ENCODE measurements at places on chromosomes 4 and X.

DNA sequence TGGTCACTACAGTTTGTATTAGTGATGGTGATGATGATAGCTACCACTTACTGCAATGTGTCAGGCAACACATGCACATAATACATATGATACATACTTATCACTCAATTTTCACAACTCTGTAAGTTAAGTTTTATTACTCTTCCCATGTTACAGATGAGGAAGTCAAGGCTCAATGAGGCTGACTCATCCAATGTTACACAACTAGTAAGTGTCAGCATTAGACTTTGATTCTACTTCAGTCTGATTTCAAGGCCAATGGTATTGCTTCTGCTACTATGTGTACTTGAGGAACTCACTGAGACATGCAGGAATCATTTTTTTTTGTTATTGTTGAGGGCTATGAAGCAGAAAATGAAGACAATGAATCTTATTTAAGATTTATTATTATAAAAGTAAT is 96.4 kb upstream of the TRPC5OS start:
- DNase-seq, result no peak

DNA sequence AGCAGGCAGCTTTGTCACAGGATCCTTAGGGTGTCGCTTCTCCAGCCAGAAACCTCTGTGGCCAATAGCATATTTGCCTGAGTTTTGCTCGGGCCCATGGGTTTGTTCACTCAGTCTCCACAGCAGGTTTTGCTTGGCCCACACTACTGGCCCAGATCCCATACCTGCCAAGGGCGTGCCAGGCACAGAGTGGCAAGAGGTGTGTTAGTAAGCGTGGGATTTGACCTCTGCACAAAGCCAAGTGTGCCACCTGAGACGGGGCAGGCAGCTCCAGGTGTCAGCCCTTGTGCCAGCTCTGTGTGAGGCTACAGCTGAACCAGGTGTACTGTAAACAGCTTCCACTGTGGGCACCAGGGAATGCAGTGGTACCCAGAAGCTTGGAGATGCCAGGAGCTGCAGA is 2003.0 kb downstream of the C4orf33 start:
- DNase-seq, result no peak

DNA sequence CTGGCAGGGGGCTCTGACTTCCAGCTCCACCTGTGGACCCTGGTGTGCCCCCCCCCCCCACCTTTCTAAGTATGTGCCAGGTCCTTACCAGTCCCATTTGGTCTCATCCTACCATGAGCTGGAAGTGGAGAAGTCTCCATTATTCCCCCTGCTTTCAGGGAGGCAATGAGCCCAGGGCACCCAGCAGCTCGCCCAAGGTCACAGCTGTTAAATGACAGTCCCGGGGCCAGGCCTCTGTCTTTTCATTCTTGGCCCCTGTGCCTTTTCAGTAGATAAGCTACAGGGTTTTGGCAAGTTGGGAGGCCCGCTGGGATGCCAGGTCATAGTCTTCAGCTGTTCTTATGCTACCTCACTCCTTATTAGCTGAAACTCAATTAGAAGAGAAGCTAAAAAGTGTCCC is 249.1 kb downstream of the EVC2 start:
- DNase-seq, result no peak

- DNase-seq, result no peak
These were observed at the start of gene IL2RG for GRCh38 chrX:71111141-71111843. Gene IL2RG (minus strand): TSS chrX:71111577. CDS start chrX:71111539, 38 bp downstream.

- no peak for DNase-seq
These were observed 192.5 kb downstream of the TECRL start for GRCh38 chr4:64216741-64217140.

DNA sequence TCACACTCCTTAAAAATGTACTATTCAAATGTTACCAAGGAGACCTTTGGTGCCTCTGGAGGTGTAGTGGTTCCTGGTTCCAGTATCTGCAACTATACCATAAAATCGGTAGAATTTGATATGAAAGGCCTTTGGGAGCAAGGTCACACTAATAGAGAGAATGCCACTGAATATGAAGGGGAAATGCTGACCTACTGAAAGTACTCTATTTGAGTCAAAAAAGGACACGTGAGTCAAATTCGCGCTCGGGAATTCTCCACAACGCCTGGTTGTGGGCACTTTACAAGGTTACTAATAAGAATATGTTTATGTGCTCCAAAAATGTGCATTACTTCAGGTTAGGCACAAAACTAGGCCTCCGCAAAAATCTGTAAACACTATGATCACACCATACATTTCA is 39.5 kb upstream of the RELL1 start:
- DNase-seq, result no peak

GRCh38 chr4:88291003-88291402 is 6.6 kb upstream of the PPM1K start:
- no peak for DNase-seq

GRCh38 chrX:55908661-55909212 is 191.2 kb downstream of the RRAGB start:
- DNase-seq, result no peak

All from NCI-H1930 (cell line).